ENCODE measurements at places on chromosomes 11 and 22.

DNA sequence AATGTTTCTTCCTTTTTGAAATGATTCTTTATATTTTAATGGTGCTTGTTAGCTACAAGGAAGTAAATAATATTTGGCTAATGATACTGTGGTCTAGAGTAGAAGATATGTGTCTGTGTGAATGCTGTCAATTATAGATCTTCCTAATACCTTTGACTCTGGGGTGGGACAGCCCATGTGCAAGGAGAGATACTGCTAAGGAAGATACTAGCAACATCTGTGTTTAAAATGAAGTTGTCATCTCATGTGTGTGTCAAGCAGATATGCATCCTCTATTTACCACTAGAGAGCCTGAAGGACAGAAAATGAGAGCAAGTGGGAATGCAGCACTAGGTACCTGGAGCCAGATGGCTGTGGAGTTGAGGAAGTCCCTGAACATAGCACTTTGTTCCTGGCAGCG, 34.1 kb downstream of the PPME1 start:
- DNase-seq, result no peak

GRCh38 chr11:70804139-70804837, 406.0 kb downstream of the CTTN start:
- DNase-seq, result no peak

DNA sequence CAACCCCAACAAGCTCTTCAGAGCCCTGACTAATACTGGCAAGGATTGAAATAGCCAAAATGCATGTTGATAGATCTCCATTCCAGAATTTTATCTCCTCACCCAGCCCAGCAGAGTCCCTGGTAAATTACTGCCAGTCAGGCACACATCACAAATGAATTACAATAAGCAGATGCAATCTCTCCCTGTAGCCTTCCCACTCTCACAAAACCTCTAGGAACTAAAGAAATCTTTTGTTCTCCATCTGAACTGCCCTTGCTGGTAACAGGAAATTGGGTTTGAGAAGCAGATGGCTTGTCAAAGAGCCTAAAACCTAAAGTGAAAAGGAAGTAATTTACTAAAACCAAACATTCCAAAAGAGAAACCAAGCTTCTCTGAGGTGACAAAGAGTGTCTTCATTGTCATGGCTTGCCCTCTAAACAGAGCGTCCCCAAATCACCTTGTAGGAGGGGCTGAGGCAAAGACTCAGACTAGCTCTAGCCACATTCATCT, 59.5 kb downstream of the FAM168A start:
- DNase-seq, result no peak

DNA sequence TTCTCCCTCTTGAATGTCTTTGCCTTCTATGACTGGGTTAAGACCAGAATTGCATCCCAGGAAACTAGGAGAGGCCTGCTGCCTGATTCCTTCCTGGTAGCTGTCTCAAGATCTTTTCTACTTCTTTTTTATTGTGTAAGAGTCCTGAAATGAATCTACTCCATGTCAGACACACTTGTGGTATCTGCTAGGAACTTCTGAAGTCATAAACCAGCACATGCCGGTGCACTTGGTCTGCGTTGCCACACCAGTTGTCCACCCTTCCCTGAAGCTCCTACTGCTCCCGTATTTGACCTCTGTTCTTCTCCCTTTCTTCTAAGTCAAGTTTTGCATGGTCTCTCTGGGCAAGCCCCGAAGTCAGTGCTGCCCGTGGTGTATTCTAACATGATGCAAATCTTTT, 644.2 kb downstream of the ETS1 start:
- no peak for DNase-seq

GRCh38 chr11:19995145-19995544, 165.1 kb downstream of the DBX1 start:
- no peak for DNase-seq

DNA sequence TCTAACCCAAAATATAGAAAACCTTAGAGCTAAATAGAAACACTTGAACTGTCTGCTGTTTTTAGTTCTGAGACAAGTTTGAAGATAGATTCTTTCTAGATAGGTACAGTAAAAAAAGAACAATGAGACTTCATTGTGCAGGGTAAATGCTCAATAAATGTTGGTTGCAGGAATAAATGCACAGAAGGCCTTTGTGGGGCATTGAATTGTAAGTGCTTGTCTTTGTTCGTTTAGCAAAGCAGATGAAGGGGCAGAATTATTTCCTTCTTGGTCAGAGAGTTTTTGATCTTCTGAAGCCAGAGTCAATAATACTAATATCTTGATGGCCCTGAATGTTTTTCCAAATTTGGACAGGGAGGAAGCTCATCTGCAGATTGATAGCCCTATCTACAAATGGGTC, 340.4 kb downstream of the OPCML start:
- no peak for DNase-seq

DNA sequence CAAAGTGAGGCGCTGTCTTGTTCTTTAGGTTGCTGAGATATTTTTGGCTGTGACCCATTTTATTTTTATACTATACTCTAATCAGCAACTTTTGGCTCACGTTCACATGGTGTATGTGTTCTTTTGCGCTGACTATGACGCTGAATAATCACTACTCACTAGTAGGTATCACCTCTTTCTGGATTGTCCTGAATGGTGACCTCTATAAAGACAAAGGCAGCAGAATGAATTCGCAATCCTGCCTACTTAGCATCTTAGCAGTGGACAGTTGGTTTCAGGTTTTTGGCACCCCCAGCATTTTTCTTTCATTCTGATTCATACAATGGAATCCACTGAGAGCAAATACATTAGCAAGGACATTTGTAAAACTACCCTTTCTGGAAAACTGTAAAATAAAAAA, 351.3 kb downstream of the JRKL start:
- no peak for DNase-seq

GRCh38 chr11:2701230-2701629, 1.4 kb upstream of the KCNQ1OT1 start:
- no peak for DNase-seq

- DNase-seq, result no peak
Observed at GRCh38 chr11:18769802-18770456, 21.7 kb downstream of the PTPN5 start.

DNA sequence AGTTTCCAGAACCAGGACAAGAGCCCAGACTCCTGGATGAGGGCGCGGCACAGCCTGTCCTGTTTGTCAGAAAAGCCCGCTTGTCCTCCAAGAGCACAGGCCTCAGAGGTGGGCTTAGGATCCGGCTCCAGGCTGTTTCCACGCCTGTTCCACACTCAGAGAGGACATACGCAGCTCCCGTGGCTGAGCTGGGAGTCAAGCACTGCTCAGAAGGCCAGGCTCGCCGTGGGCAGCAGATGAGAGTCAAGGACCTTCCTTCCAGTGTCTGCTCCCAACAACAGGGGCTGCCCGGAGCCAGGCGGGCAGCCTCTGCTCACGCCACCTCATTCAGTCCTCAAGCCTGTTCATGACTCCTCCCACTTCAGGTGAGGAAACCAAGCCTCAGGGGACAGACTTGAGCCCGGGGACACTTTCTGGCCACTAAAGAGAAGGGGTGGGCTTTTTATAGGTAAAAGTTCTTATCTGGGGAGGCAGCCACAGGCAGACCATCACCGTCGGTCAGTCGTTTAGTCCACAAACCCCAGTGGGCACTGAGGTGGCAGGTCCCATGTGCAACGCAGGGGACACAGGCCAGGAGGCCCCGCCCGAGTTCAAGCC, 3.8 kb downstream of the CYB5R3 start:
- no peak for DNase-seq

- no peak for DNase-seq
Observed at GRCh38 chr11:61516191-61516590, 7.6 kb downstream of the LRRC10B start.

DNA sequence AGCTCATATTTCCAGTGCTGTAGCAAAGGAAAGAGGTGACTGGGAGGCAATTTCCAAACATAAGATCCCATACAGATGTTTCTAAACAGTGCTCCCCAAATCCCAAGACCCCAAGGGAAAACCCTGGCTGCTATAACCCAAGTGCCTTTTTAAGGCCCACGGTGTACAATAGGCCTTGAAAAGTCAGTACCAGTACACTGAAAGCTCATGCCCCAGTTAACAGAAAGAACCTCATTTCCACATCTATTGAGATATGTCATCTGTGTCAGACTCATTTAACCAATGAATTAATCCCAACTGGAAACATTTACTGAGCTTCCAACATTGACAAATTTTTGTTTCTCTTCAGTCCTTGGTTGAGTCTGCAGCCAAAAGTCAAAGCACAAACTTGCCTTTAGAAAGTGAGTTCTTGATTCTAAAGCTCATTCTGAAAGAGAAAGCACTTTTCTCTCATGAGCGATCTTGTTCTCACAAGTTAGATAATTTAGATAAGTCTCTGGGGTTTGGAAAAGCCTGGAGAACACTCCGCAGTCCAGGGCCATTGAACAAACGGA, 239.8 kb upstream of the ARHGAP20 start:
- no peak for DNase-seq

GRCh38 chr11:67429038-67429668, 859 bp downstream of the RPS6KB2 start:
- no peak for DNase-seq

GRCh38 chr11:61744181-61744580, 8.3 kb upstream of the MYRF start:
- DNase-seq, result no peak

GRCh38 chr11:8567602-8568198, 26.3 kb downstream of the STK33 start:
- no peak for DNase-seq

Data from NCI-H187 treated with DMSO at 0.1 percent for 48 hours (cell line).